ENCODE measurements at places on chromosomes 2 and 18.

DNA sequence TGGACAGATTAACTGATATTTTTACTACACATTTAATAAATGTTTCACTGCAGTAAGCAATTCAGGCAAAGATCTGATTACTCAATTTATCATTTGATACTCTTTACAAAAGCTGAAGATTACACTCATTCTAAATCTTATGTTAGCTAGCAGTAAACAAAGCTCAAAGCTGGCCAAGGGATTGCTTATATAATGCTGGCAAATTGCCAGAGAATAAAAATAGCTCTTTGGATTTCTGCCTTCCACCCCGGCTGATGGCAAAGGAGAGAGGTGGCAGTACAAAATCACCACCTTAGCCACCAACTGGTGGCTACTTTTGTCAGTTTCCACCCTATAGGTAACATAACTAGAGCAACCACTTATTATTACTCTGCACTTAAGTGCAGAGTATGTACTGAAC, 320.5 kb downstream of the FSIP2 start:
- DNase-seq: no peak

DNA sequence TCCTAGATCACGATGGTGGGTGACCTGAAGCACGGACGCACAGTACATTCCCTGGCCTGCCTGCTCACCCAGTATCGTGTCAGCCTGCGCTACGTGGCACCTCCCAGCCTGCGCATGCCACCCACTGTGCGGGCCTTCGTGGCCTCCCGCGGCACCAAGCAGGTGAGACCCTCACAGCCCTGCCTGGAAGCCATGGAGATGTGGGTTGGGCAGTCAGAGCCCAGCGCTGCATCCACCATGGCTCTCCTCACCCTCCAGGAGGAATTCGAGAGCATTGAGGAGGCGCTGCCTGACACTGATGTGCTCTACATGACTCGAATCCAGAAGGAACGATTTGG, 20.3 kb downstream of the SLC30A3 start:
- no peak for DNase-seq

DNA sequence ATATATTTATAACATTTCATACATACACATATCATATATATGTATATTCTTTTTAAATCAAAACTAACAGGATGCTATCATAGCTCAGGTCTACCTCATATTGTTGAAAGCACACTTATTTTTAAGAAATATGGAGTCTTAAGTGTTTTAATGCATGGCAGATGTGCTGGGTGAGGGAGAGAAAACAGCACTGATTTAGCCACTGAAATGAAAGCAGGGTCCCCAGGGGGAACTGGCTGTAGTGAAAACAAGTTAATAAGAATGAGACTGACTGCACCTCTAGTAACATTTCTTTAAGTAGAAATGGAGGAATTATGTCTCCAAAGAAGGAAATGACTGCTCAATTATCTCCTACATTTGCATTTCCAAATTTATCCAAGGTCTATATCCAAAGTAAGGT, 857.8 kb downstream of the DCDC2C start:
- DNase-seq: no peak

- DNase-seq: no peak
These were observed 89.4 kb upstream of the TAF1B start for GRCh38 chr2:9753665-9754531.

GRCh38 chr2:166170356-166170755, 42.5 kb upstream of the SCN1A start:
- DNase-seq: no peak

GRCh38 chr2:8357738-8358518, 323.9 kb upstream of the ID2 start:
- no peak for DNase-seq

- DNase-seq: no peak
These were observed 79.1 kb downstream of the ARHGEF4 start for GRCh38 chr2:130915595-130916437.

GRCh38 chr2:173218326-173219056, 136.2 kb upstream of the CDCA7 start:
- no peak for DNase-seq

DNA sequence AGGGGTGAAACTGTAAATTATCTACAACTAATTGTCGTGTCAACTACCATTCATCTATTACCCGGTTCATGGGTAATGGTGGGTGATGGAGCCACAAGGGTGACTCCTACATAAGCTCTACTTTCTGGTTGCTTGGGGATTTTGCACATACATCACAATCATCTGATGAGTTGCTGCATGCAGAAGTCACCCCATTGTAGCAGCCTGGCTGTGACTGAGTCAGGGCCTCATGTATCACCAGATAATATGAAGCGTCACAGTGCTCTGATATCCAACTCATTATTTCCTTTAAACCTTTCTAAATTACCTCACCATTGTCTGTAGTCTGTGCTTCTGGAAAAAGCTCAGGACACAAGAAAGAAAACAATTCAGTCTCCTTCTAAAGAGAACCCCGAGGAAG, 32.4 kb upstream of the GORASP2 start:
- no peak for DNase-seq

DNA sequence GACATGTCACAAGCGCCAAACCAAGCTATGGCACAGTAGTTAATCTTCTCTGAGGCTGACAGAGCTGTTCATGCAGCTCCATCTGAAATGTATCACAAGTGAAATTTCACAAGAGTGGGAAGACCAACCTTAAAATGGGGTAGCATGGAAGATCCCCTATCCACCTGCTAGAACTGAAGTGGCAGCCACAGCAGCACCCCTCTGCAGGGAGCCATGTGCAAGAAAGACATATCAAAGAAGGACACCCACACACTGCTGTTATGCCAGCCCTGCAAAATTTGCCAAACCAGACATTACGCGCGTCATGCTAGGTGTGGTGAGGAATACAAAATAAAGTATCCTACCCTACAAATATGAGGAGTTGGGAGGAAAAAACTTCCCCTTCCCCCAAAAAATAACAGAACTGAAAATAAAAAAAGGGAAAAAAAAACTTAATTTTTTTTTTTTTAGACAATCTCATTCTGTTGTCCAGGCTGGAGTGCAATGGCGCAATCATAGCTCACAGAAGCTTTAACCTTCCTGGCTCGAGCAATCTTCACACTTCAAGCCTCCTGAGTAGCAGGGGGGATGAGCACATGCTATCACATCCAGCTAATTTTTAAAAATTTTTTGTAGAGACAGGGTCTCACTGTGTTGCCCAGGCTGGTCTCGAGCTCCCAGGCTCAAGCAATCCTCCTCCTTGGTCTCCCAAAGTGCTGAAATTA, 76.2 kb downstream of the STK39 start:
- no peak for DNase-seq

DNA sequence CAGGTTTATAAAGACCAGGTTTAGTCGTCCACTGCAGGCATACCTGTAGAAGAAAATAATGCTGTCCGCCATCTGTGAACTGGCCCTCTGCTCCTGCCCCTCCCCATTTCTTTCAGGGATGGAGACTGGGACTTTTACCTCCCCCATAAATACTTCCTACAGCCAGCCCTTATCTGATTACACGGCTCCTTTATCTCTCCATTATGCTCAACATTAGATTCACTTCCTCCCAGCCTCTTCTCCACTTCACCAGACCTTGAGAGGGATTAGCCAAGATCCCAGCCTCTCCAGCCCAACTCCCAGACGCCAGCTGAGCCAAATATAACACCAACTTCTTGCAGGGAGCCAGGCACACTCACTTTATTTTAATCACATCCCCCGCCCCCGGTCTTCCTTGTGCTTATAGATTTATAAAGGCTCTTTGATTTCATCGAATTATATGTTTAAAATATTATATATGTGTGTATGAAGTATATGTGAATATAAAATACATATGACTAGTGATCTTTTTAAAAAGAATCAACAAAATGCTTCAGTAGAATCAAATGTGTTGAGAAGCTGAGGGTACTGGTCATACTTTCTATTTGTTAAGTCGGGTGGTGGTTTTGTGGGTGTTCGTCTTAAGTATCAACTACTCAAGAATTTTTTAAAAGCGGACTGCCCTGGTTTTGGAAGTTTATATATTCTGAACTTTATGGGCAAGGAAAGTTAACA, 81.0 kb downstream of the SPRED2 start:
- DNase-seq: no peak
